Ammon's horn (tissue), 1 donor: ENCODE measurements at places on chromosomes 3 and 15.

DNA sequence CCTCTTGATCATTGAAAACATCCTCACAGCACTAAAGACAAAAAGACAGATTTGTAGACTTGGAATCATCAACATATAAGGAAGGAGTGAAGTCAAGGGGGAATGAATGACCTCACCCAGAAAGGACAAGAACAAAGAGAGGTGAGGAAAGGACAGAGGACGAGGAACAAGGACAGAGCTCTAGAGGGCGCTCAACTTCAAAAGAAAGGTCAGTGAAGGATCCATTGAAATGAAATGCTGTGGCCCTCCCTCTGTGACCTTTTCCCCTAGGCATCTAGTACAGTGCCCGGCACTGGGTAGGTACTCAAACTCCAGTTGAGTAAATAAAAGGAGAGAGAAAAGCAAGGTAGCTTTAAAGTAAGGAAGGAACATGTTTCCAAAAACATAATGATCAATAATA, 2.6 kb downstream of the ATP8B4 start:
- no peak for DNase-seq

GRCh38 chr3:177811835-177812234, 614.6 kb upstream of the TBL1XR1 start:
- DNase-seq, result no peak

DNA sequence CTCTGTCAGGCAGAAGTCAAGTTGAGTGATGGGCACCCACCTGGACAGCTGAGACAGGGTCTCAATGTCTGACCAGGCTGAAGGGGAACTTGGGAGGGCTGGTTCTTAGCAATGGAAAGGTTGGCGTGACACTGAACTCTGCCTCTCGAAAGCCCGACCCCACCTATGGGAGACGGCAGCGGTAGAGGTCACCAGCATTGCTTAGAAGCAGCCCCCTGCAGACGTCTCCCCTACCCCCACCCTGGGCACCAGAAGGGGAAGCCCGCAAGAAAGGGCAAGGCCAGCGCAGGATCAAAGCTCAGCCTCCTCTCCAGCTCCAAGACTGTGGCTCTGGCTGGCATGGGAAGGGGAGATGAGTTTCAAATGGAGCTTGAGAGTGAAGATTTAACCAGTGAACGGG, 184.8 kb upstream of the LYSMD4 start:
- no peak for DNase-seq

DNA sequence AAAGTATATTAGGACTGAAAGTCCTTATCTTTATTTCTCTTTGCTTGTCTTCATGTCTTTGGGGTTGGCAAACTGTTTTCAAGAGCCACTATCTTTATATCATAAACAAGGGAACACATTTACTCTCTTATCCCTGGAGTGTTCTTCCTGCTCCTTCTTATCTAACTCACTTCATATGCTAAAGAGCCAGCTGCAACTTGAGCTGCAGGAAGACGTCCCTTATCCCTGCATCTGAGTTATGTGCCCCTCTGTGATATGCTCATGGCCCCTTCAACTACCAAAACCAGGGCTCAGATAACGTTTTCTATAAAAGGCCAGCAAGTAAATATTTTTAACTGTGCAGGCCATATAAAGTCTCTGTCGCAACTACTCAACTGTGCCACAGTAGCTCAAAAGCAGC, 137.0 kb upstream of the CRBN start:
- no peak for DNase-seq

DNA sequence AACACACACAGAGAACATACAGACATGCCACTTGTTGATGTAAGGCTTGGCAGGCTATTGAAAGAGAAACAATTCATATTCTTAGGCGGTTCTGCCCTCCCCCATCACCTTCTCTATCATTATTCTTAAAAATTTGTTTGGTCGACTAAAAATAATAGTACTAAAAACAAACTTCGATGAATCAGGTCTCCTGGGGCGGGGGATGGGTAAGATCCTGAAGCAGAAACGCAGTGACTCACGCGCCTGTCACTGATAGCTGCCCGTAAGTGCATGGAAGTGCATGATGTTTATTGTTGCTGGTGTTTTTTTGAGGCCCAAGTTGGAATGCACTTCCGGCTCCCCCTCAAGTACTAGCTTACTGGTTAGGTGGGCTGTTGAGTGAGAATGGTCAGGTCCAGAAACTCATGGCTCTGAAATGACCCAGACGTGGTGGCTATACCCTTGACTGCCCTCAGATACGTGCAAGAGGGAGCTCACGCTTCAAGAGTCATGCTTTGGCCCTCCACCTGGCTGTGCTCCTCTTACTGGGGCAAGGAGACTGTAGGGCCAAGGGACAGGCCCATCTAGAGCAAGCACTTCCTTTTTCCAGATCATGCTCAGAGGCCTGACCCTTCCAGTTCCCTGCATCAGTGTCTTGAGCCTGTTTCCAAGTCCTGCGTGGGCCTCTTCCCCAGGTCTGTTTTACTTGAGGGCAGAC, 10.9 kb downstream of the SMAD3 start:
- DNase-seq, result no peak
